ENCODE measurements at places on chromosomes 2 and 18.

DNA sequence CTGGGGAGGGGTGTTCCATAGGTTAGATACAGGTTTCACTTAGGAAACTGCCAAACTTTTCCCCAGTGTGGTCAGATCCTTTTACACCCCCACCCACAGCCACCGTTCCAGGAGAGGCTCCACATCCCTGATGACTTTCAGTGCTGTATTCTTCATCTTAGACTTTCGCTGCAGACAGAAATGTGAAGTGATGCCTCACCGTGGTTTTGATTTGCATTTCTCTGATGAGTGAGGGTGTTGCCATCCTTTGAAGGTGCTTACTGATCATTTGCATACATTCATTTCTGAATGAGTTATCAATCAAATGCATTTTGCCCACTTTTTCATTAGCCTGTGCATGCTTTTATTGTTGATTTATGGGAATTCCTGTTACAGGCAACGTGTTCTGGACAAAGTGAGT lies 14.9 kb downstream of the COPS9 start:
- H3K27ac ChIP-seq = no peak overlapping the region
- peaks cover 8% of the 10 kb centered on the region for H3K27me3 ChIP-seq
- H3K36me3 ChIP-seq = no peaks in the 10 kb centered on the region
- DNase-seq = no peak
- no peak overlapping the region for H3K4me3 ChIP-seq

GRCh38 chr2:3491306-3491705 lies 28.0 kb downstream of the ADI1 start:
- no peak for DNase-seq
- H3K4me3 ChIP-seq = no peak overlapping the region
- H3K27me3 ChIP-seq = no peaks in the 10 kb centered on the region
- H3K4me1 ChIP-seq = peaks cover 2% of the 10 kb centered on the region
- H3K27ac ChIP-seq = no peak overlapping the region

GRCh38 chr2:16275661-16276060 lies 335.3 kb downstream of the MYCN start:
- H3K4me3 ChIP-seq = no peak overlapping the region
- no peaks in the 10 kb centered on the region for H3K36me3 ChIP-seq
- no peak for DNase-seq
- H3K4me1 ChIP-seq = no peaks in the 10 kb centered on the region
- H3K27me3 ChIP-seq = no peaks in the 10 kb centered on the region

GRCh38 chr2:241312082-241312481 lies 3.4 kb downstream of the HDLBP start:
- no peak overlapping the region for H3K27ac ChIP-seq
- H3K27me3 ChIP-seq = no peaks in the 10 kb centered on the region
- H3K4me1 ChIP-seq = peaks cover 74% of the 10 kb centered on the region
- no peak for DNase-seq

GRCh38 chr2:74045454-74045853 lies 60.7 kb downstream of the TET3 start:
- peaks cover 20% of the 10 kb centered on the region for H3K4me1 ChIP-seq
- no peak for DNase-seq
- H3K27me3 ChIP-seq = no peaks in the 10 kb centered on the region
- H3K27ac ChIP-seq = no peak overlapping the region

- no peak for DNase-seq
- H3K27ac ChIP-seq = no peak overlapping the region
- H3K4me3 ChIP-seq = no peak overlapping the region
- peaks cover 28% of the 10 kb centered on the region for H3K4me1 ChIP-seq
- H3K27me3 ChIP-seq = no peaks in the 10 kb centered on the region
- H3K36me3 ChIP-seq = no peaks in the 10 kb centered on the region
Observed at GRCh38 chr2:102060047-102060446, 68.3 kb downstream of the IL1R2 start.

GRCh38 chr2:157433394-157433793 lies 10.5 kb downstream of the CYTIP start:
- H3K27me3 ChIP-seq = no peaks in the 10 kb centered on the region
- H3K36me3 ChIP-seq = peaks cover 93% of the 10 kb centered on the region
- DNase-seq = no peak
- peaks cover 76% of the 10 kb centered on the region for H3K4me1 ChIP-seq

DNA sequence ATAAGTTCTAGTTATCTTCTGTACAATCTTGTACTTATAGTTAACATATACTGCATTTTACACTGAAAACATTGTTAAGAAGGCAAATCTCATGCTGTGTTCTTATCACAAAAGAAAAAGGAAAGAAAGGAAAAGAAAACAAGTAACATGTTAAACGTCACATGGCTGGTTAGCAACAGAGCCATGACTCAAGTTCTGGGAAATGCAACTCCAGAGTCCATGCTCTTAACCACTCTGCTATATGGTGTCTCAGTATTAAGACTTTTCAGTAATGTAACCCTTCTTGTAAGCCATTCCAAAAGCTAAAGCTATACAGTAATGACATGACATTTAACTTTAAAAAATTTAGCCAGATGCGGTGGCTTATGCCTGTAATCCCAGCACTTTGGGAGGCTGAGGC lies 181.4 kb downstream of the BARD1 start:
- DNase-seq = no peak
- H3K36me3 ChIP-seq = no peaks in the 10 kb centered on the region
- no peaks in the 10 kb centered on the region for H3K4me1 ChIP-seq

- no peak overlapping the region for H3K4me3 ChIP-seq
- no peaks in the 10 kb centered on the region for H3K36me3 ChIP-seq
- H3K4me1 ChIP-seq = no peaks in the 10 kb centered on the region
- H3K27ac ChIP-seq = no peak overlapping the region
Observed at GRCh38 chr18:13393338-13393737, 174.8 kb downstream of the LDLRAD4 start.

DNA sequence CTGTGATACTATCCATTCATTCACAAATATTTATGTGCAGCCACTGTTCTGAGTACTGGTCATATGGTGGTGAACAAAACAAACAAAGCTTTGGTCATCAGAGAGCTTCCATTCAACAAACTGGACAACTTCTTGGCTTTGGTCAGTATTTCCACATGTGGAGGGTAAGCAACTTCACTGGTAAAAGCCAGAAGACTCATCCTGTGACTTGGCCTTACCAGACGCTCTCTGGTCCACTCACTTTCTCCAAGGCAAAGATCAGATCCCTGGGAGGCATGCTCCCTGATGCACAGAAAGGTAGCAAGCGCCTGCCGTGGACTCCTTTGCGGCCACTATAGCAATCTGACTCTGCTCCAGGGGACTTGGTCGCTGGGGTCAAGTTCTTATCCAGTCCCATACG lies 179.5 kb downstream of the EN1 start:
- no peaks in the 10 kb centered on the region for H3K27me3 ChIP-seq
- no peak overlapping the region for H3K4me3 ChIP-seq
- no peak overlapping the region for H3K27ac ChIP-seq
- H3K4me1 ChIP-seq = no peaks in the 10 kb centered on the region

DNA sequence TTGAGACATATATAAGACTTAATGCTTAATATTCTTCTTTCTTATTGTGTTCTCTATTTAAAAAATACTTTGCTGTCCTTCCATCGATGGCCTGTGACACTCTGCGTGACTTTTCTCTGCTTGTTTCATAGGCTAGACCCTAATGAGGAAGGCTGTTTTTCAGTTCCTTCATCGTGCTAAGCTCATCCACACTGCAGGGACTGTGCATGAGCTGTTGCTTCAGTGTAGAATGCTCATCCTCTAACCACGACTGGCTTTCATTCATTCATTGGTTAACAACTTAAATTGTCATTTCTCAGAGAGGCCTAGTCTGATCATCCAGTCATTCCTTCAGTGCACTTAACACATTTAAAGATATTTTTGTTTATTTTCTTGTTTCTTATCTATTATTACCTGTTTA lies 134.4 kb downstream of the CCDC85A start:
- H3K27ac ChIP-seq = no peak overlapping the region
- DNase-seq = no peak
- H3K36me3 ChIP-seq = no peaks in the 10 kb centered on the region
- H3K27me3 ChIP-seq = no peaks in the 10 kb centered on the region
- H3K4me3 ChIP-seq = no peak overlapping the region
- no peaks in the 10 kb centered on the region for H3K4me1 ChIP-seq

DNA sequence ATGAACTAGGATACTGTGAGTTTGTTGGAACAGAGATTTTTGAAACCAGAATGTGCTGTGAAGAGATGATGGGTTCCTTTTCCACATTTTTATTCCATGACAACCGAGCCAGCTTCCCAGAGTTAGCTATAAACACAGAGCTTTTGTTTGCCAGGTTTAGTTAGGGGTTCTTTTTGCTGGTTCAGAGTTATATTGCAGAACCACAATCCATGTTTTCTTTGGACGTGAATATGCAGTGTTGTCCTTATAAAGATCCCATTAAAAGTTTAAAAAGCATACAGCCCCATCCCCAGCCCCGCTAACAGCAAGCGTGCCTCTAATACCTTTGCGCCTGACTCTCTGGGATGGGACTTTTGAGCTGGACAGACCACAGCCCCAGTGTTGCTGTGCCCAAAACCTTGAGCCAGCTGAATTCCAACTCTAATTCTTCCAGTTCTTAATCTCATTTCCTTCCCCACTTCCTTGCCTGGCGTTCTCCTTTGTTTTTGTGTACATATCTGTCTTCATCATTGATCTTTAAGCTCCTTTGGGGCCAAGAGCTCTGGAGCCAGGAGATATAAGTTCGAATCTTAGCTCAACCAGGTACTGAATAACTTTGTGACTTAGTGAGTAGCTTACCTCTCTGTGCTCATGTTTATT lies 72.3 kb downstream of the SPATS2L start:
- no peaks in the 10 kb centered on the region for H3K27me3 ChIP-seq
- peaks cover 15% of the 10 kb centered on the region for H3K36me3 ChIP-seq
- no peak for DNase-seq
- H3K27ac ChIP-seq = no peak overlapping the region
- H3K4me3 ChIP-seq = no peak overlapping the region

- no peak for DNase-seq
- no peaks in the 10 kb centered on the region for H3K36me3 ChIP-seq
- no peaks in the 10 kb centered on the region for H3K4me1 ChIP-seq
- no peak overlapping the region for H3K4me3 ChIP-seq
- H3K27me3 ChIP-seq = no peaks in the 10 kb centered on the region
Observed at GRCh38 chr2:124145982-124146381, 120.9 kb downstream of the CNTNAP5 start.

DNA sequence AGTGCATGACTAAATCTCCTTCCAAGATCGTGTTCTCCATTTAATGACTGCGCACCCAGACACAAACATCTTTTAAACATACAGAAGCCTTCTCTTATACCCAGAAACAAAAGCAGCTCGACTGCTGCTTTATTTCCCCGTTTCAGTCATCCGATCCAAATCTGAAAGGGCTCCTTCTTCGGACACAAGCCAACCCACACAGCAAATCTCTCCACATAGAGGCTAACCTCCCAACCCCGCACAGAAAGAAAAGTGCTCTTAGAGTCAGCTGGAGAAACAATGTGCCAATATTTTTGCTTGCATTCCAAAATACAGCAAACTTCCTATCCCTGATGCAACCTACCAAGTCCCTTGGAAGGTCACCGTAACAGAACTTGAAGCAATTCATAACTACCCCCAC lies 29.1 kb downstream of the GAREM1 start:
- H3K4me1 ChIP-seq = no peaks in the 10 kb centered on the region
- no peaks in the 10 kb centered on the region for H3K36me3 ChIP-seq
- no peak overlapping the region for H3K27ac ChIP-seq

DNA sequence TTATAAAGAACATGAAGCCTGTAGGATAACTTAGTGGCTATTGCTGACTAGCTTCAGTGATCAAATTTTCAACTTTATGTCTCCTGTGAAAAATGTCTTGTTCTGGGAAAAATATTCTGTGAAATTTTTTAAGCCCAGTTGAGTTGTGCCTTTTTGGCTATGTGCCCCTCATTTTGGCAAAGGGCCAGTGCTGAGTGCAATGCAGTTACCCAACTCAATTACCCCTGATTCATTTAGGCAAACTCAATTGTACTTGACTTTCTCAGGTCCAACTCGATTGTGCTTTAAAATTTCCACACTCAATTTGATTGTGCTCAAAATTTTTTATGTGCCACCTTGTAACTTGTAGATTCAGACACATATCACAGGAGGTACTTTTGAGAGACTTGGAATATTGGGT lies 548.8 kb upstream of the NRP2 start:
- H3K4me1 ChIP-seq = peaks cover 30% of the 10 kb centered on the region
- H3K4me3 ChIP-seq = no peak overlapping the region
- H3K36me3 ChIP-seq = peaks cover 24% of the 10 kb centered on the region
- no peak overlapping the region for H3K27ac ChIP-seq

DNA sequence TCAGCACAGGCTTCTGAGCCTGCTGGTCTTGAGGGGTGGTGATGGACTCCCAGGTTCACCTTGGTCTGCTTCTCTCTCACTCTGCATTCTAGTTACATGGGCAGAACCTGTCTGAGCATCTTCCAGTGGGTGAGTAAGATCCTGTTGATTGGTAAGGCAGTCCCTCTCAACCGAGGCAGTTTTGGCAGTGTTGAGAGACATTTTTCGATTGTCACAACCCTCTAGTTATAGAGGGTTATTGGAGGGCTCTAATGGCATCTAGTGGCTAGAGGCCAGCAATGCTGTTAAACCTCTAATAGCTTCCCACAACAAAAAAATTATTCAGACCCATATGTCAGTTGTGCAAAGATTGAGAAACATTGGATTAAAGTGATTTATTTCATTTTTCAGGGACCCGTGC lies 9.3 kb upstream of the MGAT5 start:
- H3K27me3 ChIP-seq = no peaks in the 10 kb centered on the region
- peaks cover 67% of the 10 kb centered on the region for H3K4me1 ChIP-seq
- peaks cover 13% of the 10 kb centered on the region for H3K36me3 ChIP-seq
- no peak overlapping the region for H3K27ac ChIP-seq

DNA sequence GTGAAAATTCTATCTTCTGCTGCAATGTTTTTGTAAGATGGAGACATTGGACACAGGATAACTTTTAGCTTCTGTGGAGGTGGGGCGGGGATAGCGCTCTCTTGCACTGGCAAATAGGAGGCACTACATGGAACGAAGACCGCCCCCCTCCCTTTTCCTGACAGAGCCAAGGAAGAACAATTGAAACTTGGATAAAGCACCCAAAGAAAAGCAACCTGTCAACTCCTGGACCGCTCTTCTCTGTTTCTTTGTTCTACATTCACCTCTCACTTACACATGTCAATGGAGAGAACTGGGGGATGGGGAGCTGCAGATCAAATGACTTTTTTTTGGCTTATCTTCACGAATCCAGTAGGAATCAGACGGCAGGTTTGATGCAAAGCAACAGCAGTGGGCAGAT lies 126.3 kb upstream of the CHAC2 start:
- no peak overlapping the region for H3K27ac ChIP-seq
- H3K4me3 ChIP-seq = no peak overlapping the region
- H3K27me3 ChIP-seq = no peaks in the 10 kb centered on the region
- no peak for DNase-seq
- H3K36me3 ChIP-seq = no peaks in the 10 kb centered on the region

DNA sequence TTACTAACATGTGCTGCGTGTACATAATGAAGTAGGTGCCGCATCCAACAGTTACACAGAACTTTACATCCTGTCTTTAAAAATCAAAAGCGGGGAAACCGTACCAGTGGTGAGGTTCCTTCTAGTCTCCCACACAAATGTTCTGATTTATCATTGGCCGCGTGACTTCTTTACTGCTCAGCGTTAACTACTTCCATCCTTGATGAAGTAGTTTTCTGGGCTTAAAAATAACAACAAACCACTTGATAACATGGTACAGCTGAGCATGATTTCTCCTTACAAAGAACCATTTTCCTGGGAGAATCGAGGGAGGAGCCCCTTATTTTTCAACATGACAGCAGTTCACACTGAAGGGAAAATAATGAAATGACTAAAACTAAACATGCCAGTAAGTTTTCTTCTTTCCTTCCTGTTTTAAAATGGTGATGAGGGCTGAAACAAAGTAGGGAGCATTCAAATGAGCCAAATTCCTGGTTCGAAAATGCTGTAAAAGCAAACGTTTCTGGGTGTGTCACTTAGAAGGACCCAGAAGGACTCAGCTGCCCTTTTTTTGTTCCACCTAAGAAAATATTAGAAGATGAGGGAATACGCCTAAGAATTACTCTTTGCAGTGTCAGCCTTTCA lies 9.9 kb downstream of the EMILIN2 start:
- H3K27me3 ChIP-seq = peaks cover 6% of the 10 kb centered on the region
- H3K4me3 ChIP-seq = no peak overlapping the region
- H3K27ac ChIP-seq = no peak overlapping the region
- H3K36me3 ChIP-seq = peaks cover 2% of the 10 kb centered on the region
- DNase-seq = no peak
